OCI-LY7 (cell line): ENCODE measurements at places on chromosomes 7 and 10. TPM values are rescaled to one million over a fixed set of nuclear protein-coding genes. Genes with fewer than 3 reads are reported as not detected.
A peak's percentile ranks its signal among the peaks of the same experiment; 100 is the strongest.

GRCh38 chr10:89304026-89304425 lies 2.2 kb downstream of the IFIT2 start:
- DNase-seq, result no peak

The PLEKHS1 gene
- not detected in 2 replicates for total RNA-seq

DNA sequence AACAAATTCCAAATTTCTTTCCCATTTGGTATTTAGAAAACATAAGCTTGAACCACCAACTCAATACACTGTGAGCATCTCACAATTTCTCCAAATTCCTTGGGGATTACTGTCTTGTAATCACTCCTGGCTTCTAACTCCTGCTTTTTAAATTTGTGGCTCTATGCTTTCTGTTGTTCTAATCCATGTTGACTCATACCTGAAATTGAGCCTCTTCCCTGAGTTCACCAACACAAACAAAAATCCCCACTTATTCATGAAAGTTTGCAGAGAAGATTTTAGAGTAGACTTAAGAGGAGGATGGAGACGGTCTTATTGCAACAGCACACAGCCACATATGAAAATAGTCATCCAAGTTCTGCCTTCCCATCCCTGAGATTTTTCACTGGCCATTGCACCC lies 252.5 kb downstream of the PTEN start:
- no peak for DNase-seq

The PRSS2 gene
- 1.1 TPM in 2 replicates for total RNA-seq

DNA sequence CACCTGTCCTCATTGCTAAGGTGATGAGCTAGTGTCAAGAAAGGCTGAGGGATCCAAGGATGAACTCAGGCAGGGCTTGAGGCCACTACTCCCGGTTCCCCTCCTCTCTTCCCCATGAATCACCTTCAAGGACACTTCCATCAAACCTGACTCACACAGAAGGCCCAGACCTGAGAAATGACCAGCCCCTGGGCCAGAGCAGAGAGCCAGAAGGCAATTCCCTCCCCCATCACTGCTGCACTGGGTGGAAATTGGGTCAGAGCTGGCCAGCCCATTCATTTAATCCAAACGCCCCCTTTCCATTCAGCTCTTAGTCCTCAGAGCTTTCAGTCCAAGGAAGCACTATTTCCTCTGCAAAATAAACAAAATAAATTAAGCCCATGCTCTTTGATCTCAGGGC lies 182.0 kb downstream of the KCNMA1 start:
- DNase-seq, result no peak

The FAM24B gene
- total RNA-seq, result 7.9 and 10.1 TPM in 2 replicates

- peak; percentile 60 for DNase-seq
Measured at GRCh38 chr7:22433710-22434460, 66.1 kb downstream of the STEAP1B start.

GRCh38 chr7:25626451-25627131 lies 398.3 kb upstream of the NPVF start:
- DNase-seq, result no peak

The FAM13C gene
- total RNA-seq, result not detected in 2 replicates

DNA sequence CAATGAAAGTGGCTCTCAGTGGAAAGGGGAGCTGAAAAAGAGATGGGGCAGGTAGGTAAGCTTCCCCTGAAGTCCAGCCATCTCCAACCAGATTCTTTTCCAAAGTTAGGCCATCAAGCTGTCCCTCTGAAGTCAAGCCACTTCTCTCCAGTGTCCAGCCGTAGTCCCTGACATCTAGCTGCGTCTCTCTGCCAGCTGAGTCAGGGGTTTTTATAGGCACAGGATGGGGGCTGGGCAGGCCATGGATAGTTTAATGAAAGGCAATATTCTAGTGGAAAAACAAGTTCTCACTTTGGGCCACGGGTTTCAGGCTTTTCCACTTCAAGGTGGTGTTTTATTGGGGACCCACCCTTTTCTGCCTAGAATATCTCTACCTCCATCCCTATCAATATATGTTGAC lies 36.8 kb downstream of the AVL9 start:
- no peak for DNase-seq

DNA sequence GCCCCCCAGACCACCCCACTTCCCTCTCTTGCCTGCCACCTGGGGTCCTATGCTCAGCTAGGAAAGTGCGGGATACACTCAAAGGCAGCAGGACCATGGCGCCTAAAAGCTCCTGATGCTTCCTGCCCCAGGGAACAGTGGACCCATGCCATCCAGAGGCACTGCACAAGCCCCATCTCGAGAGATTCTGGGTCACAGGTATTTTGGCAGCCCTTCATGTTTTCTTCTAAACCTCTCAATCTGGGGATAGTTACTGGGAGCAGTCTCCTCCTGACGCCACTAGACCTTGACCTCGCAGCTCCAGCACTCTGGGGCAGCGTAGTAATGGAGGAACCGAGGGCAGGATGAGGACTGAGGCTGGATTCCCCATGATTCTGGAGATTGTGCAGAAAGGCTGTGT lies 107.1 kb downstream of the GRK5 start:
- DNase-seq, result no peak

GRCh38 chr7:96657347-96658021 lies 52.2 kb downstream of the SEM1 start:
- DNase-seq, result no peak

DNA sequence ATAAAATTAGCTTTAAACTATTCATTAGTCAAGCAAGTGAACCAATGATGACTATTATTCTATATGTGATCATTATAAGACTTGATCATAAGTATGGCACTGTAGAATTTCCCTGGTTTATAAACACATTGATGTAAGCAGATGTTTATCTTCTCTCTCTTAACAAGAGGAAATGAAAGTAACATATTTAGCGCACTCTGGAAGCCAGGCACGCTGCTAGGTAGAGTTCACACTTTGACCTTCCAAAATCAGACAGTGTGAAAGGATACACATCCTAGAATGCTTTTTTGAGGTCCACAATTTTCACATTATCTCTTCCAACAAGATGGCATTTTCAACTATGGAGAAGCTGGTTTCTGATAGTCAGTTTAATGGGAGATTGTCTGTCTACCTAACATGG lies 529.4 kb upstream of the IGFBP3 start:
- no peak for DNase-seq

DNA sequence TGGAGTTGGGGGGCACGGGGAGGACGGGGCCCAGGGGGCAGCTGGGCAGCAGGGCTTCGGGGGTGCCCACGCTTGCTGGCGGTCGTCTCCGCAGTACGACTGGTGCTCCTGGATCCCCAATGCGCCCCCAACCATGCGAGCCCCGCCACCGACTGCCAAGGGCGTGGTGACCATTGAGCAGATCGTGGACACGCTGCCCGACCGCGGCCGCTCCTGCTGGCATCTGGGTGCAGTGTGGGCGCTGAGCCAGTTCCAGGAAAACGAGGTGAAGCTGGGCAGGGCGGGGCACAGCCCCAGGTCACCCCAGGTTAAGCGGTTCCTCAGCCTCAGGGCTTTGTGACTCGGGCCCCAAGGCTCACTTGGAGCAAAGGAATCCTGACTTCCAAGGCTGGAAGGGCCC lies 70.0 kb downstream of the ALOX5 start:
- no peak for DNase-seq

DNA sequence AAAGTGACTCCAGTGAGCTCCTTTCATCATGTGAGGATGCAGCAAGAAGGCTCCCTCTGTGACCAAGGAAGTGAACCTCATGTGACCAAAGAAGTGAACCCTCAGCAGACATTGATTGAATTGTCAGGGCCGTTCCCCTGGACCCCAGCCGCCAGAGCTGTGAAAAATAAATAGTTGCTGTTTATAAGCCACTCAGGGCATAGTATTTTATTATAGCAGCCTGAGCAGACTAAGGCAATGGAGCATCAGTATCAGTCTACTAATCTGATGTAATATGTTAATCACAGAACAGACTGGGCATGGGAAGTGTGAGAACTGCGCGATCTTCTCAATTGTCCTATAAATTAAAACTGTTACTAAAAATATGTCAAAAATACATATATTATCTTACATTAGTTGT lies 384.5 kb upstream of the PRKCQ start:
- no peak for DNase-seq

The FZD1 gene
- 1.1 and 1.3 TPM in 2 replicates for total RNA-seq

DNA sequence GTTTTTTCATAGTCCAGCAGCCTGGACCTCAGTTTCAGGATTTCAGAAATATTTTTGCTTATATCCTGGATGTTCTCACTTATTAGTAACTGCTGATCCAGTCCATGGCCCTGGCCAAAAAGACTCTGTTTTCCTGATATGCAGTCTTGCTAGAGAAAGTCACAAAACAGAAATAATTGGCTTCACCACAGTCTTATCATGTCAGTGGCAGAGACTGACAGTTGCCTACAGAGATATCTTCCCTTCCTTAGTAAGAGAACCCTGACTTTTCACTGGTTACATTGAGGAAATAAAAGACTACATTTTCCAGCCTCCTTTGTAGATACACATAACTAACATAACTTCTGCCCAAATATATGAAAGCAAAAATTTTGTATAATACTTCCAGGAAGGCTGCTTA lies 56.6 kb downstream of the AHR start:
- DNase-seq, result no peak
